ENCODE measurements at places on chromosomes 6 and 20.

DNA sequence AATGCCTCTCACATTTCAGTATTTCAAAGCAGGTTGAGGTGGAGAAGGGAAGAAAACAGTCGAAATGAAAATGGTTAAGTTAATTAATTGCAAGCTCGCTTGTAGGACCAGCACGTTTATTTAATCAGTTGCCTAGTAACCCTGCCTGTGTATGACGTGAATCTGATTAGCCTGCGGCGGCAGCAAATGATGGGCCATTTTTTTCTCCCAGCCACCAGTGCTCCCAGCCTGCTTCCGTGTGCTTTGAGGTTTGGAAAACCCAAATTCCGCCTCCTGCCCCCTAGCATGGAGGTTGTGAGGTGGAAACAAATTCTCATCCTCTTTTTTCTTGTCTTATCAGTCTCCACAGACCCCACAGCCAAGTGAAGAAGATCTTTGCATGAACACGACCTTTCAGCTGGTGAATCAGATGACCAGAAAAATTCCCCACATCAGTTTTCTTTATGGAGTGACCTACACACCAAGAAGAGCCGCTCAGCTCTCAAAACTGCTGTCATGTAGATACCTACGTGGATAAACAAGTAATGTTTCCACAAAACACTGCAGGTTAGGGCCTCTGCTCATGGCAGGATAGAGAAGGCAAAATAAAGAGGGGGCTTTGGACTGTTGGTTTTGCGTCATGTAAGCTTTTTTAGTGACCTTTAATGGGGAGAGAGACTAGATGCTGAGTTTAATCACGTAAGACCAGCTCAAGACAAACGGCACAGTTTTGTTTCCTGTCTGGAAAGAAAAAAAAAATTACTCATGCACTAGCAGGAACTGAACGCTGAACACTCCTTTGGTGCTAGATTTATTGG, 572.9 kb upstream of the NOX3 start:
- DNase-seq: no peak

GRCh38 chr6:157037165-157037564, 260.0 kb downstream of the ARID1B start:
- no peak for DNase-seq

DNA sequence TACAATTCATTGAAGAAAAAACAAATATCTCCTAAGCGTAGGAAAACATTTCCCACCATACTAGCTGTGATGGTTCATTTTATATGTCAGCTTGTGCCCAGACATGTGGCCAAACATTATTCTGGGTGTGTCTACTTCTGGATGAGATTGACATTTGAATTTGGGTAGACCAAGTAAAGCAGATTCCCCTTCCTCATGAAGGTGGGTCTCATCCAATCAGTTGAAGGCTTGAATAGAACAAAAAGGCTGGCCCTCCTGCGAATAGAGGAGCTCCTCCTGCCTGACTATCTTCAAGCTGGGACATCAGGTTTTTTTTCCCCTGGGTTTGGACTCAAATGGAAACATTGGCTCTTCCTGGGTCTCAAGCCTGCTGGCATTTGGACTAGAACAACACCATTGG, 113.6 kb downstream of the DHX35 start:
- no peak for DNase-seq

DNA sequence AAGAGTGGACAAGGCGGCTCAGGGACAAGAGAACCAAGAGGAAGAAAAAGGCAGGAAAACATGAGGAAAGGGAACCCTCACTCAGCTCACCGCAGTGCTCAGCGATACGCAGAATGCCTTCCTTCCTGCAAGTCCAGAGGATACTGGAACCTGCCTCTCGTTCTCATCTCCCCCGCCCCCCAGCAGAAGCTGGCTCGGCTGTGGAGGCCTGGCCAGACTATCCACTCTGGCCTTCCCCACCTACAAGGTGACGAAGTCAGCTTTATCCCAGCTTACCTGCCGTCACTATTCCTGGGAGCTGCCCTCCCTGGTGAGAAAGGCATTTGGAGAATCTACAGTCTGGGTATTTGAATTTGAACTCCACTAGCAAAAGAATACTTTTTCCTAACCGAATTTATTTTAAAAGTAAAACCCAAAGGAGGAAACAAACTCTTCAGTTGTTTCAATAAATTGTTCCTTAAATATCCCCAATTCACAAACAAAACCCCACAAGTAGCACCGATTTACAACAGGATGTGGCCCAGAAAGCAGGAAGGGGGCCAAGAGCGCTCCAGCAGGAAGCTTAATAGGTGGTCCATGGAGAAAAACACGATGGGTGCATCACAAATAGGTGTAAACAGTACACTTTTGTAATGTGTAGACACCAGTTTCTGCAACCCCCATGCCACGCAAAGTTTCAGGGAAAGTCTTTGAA, 2.1 kb upstream of the DIDO1 start:
- DNase-seq: no peak

DNA sequence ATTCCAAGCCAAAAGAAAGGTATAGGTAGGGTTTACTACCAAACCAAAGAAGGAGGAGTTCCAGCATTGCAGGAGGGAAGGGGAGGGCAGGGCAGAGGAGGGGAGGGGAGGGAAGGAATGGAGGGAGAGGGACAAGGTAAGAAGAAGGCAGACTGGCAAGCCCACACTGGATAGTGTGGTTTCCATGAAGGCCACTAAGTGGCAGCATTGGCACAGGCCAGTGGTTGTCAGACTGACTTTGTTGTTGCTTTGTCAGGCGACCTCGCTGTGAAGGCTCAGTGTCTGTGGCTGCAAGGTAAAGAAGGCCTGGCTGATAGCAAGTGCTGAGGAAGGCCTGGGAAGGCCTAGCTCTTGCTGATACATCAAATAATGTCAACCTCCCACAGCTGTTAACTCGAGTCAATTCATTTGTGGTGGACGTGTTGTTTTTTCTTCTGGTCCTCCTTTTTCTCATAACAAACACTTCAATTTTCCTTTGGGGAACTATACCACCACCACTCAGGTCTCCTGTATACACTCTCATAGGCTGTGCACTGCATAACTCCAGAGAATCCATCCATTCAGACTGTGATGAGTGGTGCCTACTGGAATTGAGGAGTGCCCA, 7.7 kb upstream of the ZNF334 start:
- DNase-seq: no peak

GRCh38 chr6:145621776-145622175, 113.5 kb downstream of the EPM2A start:
- no peak for DNase-seq

DNA sequence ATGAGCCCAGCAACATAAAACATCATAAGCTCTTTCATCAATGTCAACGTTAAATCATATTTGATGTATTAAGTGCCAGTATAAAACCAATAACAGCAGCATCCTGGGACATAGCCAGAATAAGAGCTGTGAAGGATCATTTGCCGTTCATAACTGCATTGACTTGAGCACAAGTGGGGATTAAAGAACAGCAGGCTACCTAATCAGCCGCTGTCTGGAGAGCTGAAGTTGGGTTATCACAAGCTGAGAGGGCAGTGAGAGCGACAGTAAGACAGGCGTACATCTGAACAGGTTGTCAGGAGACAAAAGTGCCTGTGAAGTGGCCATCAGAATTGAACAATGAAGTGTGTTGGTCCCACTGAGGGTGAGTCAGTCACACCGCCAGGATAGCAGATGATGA, 269.6 kb downstream of the GRIK2 start:
- no peak for DNase-seq

- no peak for DNase-seq
These were observed 155.1 kb upstream of the TNFAIP3 start for GRCh38 chr6:137711972-137712371.

- DNase-seq: no peak
These were observed 12.2 kb upstream of the OSER1 start for GRCh38 chr20:44222633-44223368.

GRCh38 chr20:47500554-47500953, 1.1 kb upstream of the NCOA3 start:
- no peak for DNase-seq

DNA sequence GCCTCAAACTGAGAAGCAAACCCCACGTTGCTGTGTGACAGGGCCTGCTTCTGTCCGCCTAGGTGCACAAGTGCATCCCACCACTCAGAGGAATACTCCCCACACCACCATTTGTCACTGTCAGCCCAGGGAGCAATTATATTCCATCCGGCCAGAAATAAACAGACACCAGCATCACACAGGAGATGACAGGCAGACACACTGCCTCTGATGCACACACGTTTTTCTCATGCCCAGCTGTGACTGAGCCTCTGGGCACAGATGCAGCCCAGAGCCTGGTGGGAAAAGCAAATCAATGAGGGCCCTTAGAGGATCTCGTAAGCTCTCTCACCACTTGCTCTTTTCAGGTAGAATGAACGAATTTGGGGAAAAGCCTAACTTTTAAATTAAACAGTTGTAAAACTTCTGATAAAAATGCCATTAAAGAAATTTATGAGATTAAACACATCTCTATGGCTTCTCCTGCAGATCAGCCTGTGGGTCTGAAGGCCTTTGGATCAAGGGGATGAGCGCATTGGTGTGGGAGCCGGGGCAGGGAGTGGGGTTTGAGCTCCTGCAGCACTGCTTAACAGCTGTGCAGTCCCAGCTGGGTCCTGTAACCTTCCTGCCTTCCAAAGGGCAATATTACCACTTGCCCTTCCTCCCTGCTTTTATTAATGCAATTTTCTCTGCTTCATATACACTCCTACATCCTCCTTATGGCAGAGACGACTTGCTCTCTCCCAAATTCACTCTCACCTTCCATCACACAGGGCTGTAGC, 624.3 kb downstream of the PTPRT start:
- DNase-seq: no peak

DNA sequence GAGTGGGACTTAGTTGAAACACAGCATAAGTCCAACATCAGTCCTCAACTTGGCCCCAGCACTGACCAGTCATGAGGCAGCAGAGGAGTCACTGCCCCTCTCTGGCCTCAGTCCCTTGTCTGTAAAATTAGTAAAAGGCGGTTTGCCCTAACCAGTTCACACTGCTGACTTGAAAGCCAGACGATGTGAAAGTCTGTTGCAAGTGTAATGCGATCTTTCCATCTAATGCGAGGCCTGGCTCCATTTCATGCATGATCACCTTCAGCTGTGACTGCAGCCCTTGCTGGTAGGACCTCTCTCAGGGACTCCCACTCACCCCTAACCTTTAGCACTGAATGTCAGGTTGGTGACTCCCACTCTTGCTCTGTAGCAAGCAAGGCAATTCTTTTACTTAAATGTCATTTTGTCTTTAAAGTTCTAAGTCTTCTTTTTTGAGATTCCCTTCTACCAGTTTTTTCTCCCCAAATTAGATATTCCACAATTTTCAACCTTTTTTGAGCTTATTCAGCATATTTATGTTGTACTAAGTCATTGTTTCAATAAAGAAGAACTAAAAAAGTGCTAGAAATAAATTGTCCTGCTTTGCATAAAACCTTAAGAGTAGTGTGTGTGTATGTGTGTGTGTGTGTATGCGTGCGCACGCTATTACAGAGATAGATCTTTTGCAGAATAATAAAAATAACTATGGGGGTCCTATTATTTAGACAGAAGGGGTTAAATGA, 245.5 kb downstream of the PACRG start:
- DNase-seq: no peak

GRCh38 chr6:157519255-157520116, 138.5 kb downstream of the ZDHHC14 start:
- no peak for DNase-seq

DNA sequence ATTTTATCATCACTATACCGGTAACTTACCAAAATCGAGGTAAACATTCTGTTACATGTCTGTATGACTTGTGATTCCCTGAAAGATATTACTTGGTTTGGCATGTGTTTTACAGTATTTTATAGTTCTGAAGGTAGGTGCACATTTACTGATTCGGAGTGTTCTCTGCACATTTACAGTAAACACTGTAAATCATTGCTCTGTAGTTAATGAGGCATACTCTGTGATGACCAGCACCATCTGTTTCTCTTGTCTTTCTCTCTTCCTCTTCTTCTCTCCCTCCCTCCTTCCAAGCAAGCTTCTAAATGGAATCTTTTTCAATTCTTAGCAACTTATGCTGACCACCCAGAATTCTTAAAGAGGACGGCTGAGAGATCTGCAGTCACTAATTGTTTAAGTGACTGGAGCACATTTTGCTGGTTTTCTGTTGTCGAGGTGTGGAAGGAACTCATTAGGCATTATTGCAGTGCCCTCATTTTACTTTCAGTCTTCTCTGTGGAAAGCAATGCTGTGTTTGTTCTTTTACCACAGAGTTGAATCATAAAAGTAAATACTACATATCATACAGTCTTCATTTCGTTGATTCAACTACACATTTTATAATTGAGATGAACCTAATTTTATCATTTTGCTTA, 126.5 kb downstream of the UTRN start:
- DNase-seq: no peak

DNA sequence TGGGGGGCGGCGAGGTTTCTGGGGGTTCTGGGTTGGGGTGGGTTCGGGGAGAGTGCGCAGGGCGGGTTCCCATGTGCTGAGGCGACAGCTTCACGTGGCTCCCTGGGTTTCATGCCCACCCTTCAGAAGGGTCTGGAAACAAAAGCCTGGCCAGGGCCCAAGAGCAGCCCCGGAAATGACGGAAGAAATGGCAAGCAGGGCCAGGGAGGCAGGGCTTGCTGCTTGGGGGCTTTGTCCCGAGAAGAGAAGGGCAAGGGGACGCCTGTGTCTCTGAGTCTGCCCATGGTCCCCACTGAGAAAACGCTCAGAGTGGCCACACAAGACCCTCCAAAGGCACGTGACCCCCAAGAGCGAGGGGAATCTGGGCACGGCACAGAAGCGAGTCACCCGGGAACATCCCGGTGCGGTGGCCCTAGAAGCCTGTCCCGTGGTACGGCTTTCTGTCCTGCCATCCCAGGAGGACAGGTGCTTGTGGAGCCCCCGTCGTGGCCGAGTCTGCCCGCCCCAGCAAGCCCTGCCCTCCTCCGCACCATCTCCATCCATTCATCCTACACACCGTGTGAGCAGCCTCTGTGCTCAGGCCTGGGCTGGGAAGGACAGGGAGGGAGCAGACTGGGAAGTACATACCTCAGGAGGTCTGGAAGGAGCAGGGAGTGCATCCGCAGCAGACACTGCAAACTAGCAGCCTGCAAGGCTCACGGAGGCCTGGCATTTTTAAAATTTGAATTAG, 9.0 kb downstream of the NPEPL1 start:
- no peak for DNase-seq

DNA sequence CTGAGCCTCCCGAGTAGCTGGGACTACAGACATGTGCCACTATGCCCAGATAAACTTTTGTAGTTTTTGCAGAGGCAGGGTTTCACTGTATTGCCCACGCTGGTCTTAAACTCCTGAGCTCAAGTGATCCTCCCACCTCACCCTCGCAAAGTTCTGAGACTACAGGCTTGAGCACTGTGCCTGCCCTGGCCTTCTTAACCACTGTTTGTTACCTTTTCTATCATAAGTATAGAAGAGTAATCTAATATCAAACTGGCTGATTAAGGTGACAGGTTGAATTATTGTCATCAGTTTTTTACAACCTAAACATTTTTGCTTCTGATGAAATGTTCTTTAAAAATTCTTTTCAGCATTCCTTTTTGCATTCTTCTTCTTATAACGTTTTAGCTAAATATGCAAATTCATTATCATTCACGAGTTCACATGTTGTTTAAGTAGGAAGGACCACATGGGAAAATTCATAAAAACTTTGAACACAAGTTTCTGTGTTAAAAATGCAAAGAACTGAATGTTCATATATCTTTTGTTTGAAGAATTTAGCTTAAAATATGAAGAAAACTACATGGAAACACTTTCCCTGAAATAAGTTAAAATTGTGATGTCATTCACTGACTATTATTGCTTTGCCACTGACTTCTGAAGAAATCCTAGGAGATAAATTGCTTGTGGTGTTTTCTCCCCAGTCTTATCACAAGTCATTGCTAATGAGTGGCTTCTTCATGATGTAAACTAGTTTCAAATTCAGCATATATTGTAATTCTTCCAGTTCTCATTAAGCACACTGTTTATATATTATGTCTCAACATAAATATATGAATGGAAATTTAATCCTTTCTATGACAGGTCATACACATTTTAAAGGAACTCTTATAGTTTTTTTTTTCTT, 106.7 kb downstream of the ADGRB3 start:
- DNase-seq: no peak

GRCh38 chr6:111967131-111967530, 86.8 kb upstream of the CCN6 start:
- DNase-seq: no peak

Measured in cortex of kidney (tissue), 1 donor.